CD4-positive, alpha-beta T cell treated with Interleukin-10 for 1 hour (primary cell): ENCODE measurements at places on chromosomes 1 and 21.

DNA sequence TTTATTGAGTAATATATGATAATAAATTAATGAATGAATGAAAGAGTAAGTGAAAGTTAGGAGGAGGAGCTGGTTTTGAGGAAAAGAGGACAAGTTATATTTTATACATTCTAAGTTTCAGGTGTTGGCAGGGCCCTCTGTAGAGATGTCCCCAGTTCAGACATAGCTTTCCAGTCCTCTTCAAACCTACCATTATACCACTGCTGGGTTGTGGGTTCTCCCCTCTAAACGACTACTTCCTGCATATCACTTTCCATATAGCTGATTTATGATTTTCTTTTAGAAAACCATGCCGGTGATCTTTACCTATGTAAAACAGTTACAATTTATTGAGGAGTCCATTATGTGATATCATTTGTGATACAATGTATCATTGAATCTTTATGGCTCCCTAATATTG lies 116.9 kb downstream of the RUNX1 start:
- no peak for DNase-seq

DNA sequence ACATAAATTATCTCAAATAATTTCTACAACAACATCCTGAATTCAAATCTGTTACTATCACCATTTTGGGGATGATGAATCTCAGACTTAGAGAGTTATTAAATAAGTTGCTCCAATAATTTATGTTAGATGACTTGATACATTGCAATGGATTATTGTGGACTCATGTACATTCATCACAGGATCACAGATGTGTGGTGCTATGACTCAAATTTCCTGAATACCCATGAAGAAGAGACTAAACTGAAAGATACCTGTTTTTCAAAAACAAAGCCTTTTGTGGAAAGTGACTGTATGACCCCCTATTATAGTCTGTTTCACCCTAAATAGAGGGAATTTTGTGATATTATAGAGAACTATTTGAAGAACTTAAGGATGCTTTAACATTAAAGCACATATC lies 315.0 kb downstream of the PLA2G4A start:
- no peak for DNase-seq

DNA sequence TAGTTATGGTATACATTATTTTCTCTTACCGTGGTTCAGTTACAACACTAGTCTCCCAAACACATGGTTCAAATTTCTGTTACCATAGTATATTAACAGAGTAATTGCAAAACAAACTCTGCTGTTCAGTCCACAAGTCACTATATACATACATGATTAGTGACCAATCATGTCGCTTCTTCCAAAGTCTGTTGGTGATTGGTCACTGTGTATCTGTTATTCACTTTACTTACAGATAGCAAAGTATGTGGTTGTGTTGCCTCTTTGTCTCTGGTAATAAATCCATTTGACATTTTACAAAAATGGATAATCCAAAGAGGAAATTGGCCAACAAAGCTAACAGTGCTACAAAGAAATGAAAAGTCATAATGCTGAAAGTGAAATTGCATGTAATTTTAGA lies 107.2 kb downstream of the RABGAP1L start:
- no peak for DNase-seq

GRCh38 chr1:32485554-32486255 lies 20.8 kb downstream of the ZBTB8B start:
- no peak for DNase-seq

DNA sequence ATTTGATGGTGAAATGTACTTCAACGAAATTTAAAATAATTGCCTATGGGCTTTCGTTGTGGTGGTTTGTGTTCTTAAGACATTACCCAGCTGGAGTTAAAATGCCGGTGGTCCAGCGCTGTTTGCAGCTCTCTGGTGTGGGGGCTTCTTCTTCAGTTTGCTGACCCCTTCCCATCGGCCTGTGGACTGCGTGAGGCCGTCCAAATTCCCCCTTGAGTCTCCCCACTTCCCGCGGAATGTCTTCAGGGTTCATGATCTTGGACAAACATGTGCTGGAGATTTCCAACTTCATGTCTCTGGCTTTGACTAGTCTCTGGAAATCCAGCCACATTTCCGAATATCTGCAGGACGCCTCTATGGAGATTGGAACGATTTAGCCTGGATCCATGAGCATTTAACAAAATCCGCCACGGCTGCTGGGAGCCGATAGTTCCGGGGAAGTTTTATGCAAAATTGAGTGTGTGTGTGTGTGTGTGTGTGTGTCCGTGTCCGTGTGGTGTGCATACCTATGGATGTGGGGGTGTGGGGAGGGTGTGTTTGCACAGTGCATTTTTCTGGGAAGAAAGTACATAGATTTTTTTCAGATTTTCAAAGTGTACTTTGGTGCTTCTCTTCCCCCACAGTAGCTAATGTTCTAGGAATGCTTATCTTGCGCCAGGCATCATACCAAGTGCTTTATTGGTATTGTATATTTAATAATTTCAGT lies 117.2 kb downstream of the PCP4 start:
- DNase-seq: no peak

DNA sequence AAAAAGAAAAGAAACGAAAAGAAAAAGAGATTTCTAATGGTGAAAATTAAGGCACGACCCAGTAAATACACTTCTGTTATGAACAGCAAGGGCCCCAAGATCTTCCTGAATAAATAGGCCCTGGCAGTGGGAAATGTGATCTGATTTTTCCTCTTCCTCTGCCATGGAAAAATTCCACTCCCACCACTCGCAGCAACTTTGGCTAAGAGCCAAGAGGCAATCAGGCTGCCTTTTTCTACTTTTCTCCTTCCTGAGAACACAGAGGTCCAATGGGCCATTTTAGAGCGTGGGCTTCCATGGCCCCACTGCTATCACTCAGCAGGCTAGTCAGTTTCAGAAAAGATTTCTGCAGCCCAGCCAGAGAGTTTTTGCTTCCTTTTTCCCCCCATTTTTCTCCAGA lies 33.7 kb upstream of the AK4 start:
- DNase-seq: no peak

- no peak for DNase-seq
Measured at GRCh38 chr1:29134695-29135028, 11.0 kb upstream of the TMEM200B start.

- peak; percentile 53 for DNase-seq
Measured at GRCh38 chr1:156504438-156504813, 3.9 kb upstream of the MEF2D start.
